ENCODE measurements at places on chromosomes 7 and 10. TPM values are rescaled to one million over a fixed set of nuclear protein-coding genes. Genes with fewer than 3 reads are reported as not detected.

The ANKRD22 gene
- not detected for total RNA-seq

DNA sequence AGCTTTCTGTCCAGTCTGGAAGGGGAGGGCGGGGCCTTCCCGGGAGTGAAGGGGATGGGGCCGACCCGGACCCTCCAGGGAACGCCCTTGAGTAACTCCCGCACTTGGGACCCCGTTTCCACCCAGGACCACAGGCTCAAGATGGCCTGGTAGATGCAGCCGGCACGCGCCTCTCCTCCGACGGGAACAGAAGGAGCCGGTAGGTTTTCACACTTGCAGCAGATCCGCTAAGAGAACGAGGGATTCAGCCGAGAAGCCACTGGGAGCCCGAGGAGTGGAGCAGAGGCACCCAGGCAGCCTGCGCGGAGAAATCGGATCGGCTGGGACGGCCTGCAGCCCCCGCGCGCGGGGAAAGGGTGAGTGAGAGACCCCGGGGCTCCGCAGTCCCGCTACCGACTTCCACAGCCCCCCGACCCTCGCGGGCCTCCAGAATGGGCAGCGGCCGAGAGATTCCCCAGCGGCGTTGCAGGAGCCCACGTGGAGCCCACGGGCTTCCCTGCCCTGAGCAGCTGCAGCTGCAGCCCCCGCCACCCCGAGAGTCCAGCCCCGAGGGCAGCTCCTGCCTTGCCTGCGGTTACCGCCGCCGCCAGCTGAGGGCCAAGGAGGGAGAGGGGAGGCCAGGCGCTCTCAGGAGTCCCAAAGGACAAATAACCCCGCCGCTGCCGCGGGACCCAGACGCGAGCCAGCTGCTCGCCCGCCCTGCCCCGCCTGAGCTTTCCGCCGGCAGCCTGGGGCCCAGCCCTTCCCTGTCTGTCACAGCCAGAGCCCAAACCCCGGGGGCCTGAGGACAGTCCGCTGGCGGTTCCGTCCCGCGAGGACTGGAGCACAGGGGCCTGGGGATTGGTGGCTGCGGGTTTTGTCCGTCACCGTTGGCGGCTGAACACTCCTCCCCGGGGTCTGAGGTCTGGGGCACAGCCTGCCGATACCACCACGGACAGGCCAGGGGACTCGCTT is 21.8 kb downstream of the IFT22 start:
- no peak for DNase-seq
- H3K27me3 ChIP-seq, result peaks cover 43% of the 10 kb centered on the region
- no peak overlapping the region for H3K4me3 ChIP-seq
- no peaks in the 10 kb centered on the region for H3K4me1 ChIP-seq
- H3K36me3 ChIP-seq, result no peaks in the 10 kb centered on the region

The ANKRD1 gene
- not detected for total RNA-seq

DNA sequence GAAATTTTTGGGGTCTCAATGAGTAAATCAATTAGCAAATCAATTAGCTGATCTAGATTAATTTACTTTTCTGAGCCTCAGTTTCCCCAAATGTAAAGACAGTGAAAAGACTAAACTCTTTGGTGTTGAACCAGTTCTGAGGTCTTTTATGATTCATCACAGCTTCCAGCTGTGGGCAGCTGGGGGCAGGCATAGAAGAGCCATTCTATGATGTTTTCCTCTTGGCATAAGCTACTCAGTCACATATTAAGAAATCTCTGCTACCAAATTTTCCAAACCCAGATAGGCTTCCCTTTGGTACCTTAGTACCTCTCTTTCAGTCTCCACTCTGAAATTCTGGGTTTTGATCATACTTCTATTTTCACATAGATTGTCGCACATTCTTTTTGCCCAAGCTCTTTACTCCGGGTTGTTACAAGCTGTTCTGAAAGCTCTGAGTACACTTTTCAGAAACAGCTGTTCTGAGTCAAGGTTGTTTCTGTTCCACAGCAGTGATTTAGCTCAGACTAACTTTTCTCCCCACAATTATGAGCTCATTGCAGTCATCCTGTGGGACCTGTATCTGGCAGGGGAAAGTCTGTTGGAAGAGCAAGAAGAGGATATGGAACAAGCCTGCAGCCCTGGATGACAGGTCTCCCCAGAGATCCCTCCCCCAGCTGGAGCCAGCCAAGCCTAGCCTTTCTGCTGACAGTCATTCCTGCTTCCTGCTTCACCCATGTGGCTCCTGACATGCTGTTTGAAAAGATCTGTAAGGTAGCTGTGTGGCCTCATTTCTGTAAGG is 599.6 kb upstream of the GHITM start:
- no peak overlapping the region for H3K4me3 ChIP-seq
- no peaks in the 10 kb centered on the region for H3K36me3 ChIP-seq
- peak overlapping the region; percentile 70 for H3K27ac ChIP-seq
- H3K27me3 ChIP-seq, result no peaks in the 10 kb centered on the region

- no peak for DNase-seq
- peaks cover 11% of the 10 kb centered on the region for H3K36me3 ChIP-seq
- H3K27me3 ChIP-seq, result no peaks in the 10 kb centered on the region
- no peak overlapping the region for H3K27ac ChIP-seq
- H3K4me1 ChIP-seq, result peaks cover 13% of the 10 kb centered on the region
These were observed 4.0 kb downstream of the MRPS24 start for GRCh38 chr7:43865277-43865676.

DNA sequence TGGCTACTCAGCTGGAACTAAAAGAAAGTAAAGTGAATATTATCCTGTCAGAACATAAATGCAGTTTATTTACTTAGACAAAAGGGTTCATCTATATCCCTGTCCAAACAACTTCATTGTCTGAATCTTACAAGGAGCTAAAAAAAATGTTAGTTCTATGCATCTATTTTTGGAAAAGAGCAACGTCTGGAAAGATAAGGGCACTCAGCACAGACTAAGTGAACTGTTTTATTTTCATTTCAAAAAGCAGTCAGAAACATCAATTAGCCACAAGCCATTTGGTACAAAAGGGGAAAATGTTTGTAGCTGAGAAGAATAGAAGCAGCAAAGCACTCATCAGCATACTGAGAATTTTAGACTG is 245.5 kb downstream of the FOXP2 start:
- no peaks in the 10 kb centered on the region for H3K27me3 ChIP-seq
- peaks cover 10% of the 10 kb centered on the region for H3K4me1 ChIP-seq
- H3K4me3 ChIP-seq, result no peak overlapping the region
- peak overlapping the region; percentile 5 for H3K27ac ChIP-seq
- no peaks in the 10 kb centered on the region for H3K36me3 ChIP-seq
- no peak for DNase-seq

DNA sequence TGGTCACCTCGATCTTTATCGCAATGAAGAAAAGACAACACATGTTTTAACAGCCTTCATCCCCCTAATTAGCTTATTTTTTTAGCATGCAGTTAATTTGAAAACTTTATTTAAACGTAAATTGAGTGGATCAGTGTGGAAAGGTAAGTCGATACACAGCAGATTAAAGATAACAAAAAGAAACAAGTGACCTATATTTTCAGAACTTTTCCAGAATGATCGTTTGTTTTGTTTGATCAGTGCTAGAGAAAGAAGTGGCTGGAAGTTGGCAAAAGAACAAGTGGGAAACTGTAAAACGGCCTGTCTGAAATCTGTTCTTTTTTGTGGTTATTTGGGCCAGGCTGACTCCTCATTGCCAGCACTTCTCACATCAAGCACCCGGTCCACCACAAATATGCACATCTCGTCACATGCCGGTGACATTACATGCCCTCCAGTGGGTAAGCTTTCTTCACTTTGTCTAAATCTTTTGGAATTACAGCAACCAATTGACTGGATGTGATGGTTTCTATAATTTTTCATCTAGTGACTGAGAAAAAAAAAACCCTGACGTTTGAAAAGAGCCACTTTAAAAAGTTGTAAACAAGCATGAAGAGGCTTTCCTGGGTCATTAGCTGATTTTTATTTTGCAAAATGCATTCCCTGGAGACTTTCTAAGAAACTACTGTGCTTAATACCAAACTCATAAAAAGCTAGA is 33.2 kb downstream of the C7orf33 start:
- no peak overlapping the region for H3K27ac ChIP-seq
- DNase-seq, result peak; percentile 53
- no peaks in the 10 kb centered on the region for H3K27me3 ChIP-seq
- no peaks in the 10 kb centered on the region for H3K36me3 ChIP-seq
- H3K4me1 ChIP-seq, result no peaks in the 10 kb centered on the region

DNA sequence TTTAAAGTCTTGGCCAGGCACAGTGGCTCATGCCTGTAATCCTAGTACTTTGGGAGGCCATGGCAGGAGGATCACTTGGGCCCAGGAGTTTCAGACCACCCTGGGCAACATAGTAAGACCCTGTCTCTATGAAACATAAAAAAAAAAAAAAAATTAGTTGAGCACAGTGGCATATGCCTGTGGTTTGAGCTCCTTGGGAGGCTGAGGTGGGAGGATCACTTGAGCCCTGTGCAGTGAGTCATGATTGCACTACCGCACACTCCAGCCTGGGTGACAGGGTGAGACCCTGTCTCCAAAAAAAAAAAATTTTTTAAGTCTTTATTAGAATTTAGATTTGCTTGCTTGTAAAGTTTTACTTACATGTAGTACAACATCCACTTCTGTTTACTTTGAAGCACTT is 14.0 kb downstream of the WNT2 start:
- no peak overlapping the region for H3K4me3 ChIP-seq
- no peaks in the 10 kb centered on the region for H3K36me3 ChIP-seq
- no peak for DNase-seq
- no peak overlapping the region for H3K27ac ChIP-seq
- no peaks in the 10 kb centered on the region for H3K27me3 ChIP-seq

DNA sequence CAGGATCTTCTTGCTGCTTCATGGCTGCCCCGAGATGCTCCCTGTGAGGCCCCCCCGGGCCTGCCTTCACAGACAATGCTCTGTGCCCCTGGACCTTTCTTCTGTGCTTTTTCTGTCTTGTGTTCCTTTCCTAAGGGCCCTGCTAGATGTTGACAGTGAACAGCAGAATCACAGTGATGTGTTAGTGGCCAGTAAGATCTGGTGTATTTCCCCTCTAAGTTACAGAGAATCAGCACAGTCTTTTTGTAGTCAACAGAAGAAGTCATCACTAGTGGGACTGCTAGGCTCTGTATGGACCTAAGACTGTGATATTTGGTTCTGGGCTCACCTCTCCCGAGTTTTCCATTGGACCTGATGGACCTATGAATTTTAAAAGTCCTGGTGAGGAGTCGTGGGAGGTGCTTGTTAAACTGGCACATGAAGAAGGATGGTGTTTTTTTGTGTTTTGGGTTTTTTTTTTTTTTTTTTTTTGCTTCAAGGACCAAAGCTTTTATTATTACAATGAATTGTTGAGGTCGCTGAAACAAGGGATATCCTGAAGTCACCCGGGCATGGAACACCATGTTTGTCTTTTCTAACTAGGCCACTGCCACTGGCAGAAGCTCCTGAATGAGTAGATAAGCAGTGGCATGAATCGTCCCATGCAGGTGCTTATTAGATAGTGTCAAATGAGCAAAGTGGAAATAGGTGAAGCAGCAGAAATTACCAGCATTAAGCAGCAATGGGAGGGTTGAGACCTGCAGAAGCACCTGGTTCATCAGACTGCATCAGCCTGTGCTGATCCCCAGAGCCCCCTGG is 194.8 kb downstream of the CELF2 start:
- no peak overlapping the region for H3K27ac ChIP-seq
- H3K4me1 ChIP-seq, result peaks cover 28% of the 10 kb centered on the region
- H3K36me3 ChIP-seq, result no peaks in the 10 kb centered on the region
- H3K27me3 ChIP-seq, result no peaks in the 10 kb centered on the region
- DNase-seq, result peak; percentile 35

GRCh38 chr7:80611353-80611752 is 27.1 kb upstream of the CD36 start:
- H3K27ac ChIP-seq, result no peak overlapping the region
- no peak overlapping the region for H3K4me3 ChIP-seq
- DNase-seq, result no peak
- no peaks in the 10 kb centered on the region for H3K36me3 ChIP-seq

The PYROXD2 gene
- 13.3 TPM for total RNA-seq

DNA sequence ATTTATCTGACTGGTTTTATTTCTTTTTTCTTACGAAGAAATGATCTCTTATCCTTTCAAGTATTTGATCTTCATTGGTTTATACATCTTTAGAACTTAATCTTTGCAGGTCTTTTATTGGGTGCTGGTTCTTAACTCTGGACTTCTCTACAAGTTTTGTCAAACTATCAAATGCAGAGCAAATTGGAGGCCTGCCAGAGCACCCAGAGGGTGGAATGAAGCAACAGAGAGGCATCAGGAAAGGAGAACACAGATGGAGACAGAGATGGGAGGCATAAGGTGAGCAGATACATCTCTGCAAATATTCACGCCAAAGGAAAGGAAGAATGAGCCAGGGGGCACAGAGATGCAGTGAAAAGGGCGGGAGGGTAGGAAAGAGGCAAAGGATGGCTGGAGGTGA is 130.3 kb downstream of the PKD1L1 start:
- no peak overlapping the region for H3K4me3 ChIP-seq
- H3K4me1 ChIP-seq, result no peaks in the 10 kb centered on the region
- peak; percentile 13 for DNase-seq

All from thyroid gland (tissue), 4 donors.